ENCODE measurements at places on chromosomes 12 and 14.

- DNase-seq, result no peak
Measured at GRCh38 chr12:531951-532585, 72.3 kb downstream of the B4GALNT3 start.

DNA sequence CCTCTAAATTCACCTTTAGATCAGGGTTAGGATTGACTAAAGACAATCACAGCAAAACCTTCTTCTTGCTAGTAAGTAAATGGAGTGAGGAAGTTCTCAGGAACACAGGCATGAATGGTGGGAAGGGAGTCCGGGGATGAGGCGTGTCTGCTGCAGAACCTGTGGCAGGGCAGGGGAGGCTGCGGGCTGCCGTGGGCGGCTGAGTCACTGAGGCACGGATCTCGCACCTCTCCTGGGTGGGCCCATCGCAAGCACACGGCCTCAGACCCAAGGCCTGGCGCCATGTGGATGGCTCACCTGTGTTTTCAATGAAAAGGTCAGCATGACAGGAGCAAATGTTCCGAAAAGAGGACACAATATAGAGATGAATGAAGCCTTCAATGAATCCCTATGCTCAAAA is 85.4 kb downstream of the PIWIL1 start:
- no peak for DNase-seq

DNA sequence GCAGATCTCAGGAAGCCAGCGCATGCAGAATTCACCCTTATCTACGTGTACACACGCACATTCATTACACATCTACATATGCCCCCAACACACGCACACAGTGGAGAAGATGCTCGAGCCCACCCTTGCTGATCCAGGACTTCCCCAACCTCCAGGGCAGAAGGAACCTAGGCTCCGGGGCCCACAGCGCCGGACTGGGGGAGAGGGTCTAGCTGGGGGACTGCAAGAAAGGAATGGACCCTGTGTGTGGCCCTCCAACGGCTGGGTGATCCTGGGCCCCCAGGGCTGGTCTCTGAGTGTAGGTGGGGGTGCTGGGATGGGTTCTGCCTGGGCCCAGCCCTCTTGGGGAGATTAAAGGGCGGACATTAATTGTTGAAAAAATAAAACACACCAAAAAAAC is 128.1 kb upstream of the C14orf180 start:
- DNase-seq, result no peak

GRCh38 chr14:58638231-58639197 is 752 bp downstream of the DACT1 start:
- no peak for DNase-seq

GRCh38 chr12:68264857-68265256 is 11.5 kb upstream of the IL22 start:
- no peak for DNase-seq

DNA sequence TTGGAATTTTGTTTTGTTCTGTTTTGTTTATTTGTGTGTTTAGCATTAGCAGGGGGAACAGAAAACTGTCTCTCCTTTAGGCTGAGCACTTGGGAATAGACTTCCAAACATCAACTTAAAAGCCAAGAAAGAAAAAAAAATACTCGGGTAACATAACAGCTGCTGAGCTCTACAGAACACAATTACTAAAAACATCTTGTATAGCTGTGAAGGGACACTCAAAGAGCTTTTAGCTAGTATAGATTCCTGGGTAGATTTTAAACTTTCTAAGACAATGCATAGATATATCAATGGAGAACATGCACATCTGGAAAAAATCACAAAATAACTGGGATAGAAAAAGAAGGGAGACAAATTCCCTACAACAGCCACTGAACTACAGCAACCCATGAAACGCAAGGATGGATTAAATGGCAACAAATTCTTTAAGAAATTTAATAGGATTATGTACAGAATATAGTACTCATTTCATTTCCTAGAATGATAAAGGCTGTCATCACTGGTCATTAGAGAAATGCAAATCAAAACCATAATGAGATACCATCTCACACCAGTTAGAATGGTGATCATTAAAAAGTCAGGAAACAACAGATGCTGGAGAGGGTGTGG is 174.3 kb upstream of the KRR1 start:
- DNase-seq, result no peak

GRCh38 chr14:104376202-104377140 is 203.1 kb upstream of the C14orf180 start:
- DNase-seq, result no peak

- DNase-seq, result no peak
Measured at GRCh38 chr12:115013236-115013981, 329.4 kb upstream of the TBX3 start.

DNA sequence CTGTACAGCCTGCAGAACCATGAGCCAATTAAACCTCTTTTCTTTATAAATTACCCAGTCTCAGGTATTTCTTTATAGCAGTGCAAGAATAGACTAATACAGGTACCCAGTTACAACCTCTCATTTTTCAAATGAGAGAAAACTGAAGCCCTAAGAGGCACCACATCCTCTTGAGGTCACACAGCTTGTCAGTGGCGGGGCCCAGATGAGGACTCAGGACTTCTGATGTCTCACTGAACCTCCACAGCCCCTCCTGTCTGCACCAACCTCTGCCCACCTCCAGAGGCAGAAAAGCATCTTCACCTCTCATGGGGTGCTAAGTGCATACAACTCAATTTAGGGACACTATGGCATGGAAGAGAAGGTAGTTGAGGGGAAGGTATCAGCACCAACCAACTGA is 120.7 kb downstream of the CRACR2A start:
- no peak for DNase-seq

- DNase-seq, result no peak
Measured at GRCh38 chr12:109689426-109689825, 24.2 kb upstream of the FAM222A start.

GRCh38 chr12:130955238-130955816 is 1.6 kb downstream of the ADGRD1 start:
- no peak for DNase-seq

DNA sequence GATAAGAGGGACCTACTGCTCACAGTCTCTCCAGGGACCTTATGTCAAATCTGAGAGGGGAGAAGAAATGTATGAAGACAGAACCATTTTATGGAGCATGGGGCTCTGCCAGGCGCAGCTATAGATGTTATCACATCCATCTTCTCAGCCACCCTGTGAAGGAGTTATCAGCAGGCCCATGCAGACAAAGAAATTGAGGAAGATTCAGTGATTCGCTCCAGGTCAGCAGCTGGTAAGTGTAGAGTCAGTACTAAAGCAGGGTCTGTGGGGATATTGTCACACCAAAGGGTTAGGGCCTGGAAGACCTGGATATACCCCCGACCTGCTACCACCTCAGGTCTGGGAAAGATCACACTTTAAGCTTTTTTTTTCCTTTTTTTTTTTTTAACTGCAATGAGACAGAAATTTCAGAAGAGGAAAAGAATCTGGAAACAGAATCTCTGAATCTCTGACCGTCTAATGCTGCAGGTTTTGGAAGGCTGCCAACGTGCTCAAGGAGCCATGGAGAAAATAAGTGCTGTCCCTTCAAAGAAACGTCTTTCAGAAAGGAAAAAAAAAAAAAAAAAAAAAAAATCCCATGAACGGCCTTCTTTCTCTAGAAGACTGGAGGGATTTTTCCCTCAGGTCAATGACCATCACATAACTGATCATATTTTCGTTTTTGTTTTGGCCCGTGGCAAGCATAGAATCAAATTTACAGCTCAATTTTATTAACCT is 73.3 kb upstream of the PLEKHG7 start:
- DNase-seq, result no peak

GRCh38 chr12:52243259-52243855 is 10.3 kb downstream of the KRT7 start:
- DNase-seq, result no peak

- no peak for DNase-seq
Measured at GRCh38 chr14:73176685-73177084, 40.4 kb downstream of the PSEN1 start.

DNA sequence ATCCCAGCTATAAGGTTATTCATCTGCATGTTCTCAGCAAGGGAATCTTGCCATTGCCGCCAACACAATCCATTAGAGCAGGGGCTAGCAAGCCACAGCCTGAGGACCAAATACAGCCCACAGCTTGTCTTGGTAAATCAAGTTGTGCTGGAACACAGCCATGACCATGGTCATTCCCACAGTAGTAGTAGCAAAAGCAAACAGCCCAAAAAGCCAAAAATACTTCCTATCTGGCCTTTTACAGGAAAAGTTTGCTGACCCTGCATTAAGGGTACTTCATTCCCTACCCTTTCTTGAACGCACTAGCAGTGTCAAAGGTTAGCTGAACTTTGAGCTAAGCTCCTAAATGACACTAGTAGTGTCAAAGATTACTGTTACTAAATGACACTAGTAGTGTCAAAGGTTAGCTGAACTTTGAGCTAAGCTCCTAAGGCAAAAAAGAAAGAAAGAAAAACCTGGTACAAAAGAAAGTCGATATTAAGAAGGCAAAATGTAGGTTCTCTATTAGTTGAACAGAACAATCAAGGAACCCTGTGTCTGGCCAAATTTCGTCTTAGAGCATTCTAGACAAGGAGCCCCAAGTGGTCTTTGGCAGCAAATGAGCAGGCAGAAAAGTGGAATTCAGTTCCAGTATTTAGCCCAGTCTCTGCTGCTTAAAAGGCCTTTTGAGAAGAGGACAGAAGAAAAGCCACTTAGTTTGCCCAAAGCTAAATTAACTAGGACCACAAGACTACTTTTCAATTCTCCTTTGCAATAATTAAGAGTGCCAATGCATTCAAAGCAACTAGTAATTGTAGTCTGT is 67.7 kb downstream of the NT5DC3 start:
- DNase-seq, result no peak

DNA sequence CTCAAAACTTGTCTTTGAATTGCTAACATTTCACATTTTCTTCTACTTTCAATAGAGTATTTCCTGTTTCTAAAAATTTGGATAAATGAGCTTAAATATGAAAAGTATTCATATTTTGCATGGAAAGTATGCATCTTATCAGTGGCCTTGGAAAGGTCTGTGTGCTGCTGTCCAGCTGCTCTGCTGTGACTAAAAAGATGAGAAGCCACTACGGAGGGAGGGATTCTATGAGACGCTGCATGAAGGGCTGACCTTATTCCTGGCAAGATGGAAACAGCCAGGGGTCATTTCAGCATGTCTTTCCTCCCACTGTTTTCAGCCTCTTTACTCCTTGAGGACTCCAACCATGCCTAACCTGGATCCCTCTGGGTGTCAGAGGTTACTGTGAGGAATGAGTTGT is 13.0 kb downstream of the PIWIL1 start:
- DNase-seq, result no peak

- peak; percentile 81 for DNase-seq
Measured at GRCh38 chr14:64758691-64759554, 54.7 kb downstream of the PLEKHG3 start.

GRCh38 chr12:117011988-117012805 is 87.0 kb downstream of the TESC start:
- DNase-seq, result peak; percentile 64

DNA sequence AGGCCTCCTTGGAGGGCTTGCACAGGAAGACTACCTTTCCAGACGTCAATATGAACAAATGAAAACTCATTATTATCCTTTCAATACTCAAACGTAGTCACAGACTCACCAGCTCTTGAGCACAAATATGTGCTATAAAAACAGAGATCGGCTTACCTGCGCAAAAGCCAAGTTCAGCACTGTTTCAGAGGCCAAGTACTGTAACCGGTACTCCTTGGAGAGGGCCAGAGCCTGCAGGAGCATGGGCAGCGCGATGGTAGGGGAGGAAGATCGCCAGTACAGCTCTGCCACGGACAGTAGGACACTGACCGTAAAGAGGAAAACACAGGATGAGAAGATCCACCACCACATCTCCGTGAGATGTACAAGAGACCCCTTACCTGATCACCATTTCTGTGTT is 21.6 kb upstream of the CAMKK2 start:
- no peak for DNase-seq

GRCh38 chr14:89013098-89013504 is 188.7 kb downstream of the TTC8 start:
- no peak for DNase-seq

GRCh38 chr12:21662122-21662792 is 4.6 kb upstream of the LDHB start:
- no peak for DNase-seq

GRCh38 chr12:2574355-2574935 is 220.3 kb upstream of the FKBP4 start:
- no peak for DNase-seq

DNA sequence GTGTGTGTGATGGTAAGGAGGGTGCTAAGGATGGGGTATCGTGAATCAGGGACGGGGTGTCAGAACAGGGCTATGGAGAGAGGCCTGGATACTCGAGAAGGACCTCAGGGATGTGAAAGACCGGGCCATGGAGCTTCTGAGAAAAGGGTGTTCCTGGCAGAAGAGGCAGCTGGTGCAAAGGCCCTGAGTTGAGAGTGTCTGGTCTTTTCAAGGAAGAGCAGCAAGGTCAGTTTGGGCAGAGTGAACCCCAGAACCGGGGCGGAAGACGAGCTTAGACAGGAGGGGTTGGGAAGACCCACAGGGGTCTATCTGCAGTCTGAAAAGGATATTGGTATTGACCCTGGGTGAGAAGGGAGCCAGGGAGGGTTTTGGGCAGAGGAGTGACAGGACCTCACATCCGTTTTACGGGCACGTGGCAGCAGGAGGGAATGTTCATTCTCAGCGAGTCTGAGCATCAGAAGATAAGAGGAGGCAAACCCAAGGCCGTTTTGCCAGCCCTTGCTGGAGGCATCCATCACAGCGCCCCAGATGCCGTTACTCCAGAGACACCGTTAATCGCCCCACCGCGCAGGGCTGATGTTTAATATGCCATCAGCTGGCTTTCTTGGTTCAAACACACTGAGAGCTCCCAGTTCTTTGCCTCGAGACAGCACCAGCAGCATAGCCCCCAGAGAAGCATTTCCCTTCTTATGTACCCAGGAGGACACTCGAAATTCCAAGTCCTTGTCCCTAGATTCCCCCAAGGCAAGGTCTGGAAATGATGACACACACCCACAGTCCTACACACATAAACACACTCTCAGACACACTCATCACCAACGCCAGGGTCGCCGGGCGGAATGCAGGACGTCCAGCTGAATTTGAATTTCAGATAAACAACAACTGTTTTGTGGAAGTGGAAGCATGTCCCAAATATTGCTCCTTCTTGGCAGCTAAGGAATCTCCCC is 41.4 kb upstream of the EML1 start:
- no peak for DNase-seq

DNA sequence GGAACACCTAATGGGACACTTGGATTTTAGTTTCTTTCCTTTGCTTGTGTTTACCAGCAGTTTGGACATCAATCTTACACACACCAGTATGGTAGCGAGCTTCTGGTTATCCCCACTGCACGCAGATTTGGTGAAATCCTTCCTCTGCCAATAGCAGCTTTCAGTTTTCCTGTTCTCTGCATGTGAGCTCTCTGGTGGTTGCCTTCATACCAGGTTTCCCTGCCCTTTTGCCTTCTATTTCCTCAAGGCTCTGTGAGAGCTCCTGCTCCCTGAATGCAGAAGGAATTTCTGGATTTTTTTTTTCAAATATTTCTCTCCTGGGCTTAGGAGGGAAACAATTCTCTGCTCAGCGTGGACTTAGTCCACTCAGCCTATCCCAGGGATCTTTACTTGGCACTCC is 93.0 kb upstream of the CCDC91 start:
- no peak for DNase-seq

Data from AG09309 (cell line).